ENCODE measurements at places on chromosomes 1 and 21. TPM values are rescaled to one million over a fixed set of nuclear protein-coding genes. Genes with fewer than 3 reads are reported as not detected.
A peak's percentile ranks its signal among the peaks of the same experiment; 100 is the strongest.

- DNase-seq = no peak
Measured at GRCh38 chr1:218664385-218665170, 319.4 kb downstream of the TGFB2 start.

GRCh38 chr1:161791904-161792655 lies 26.0 kb downstream of the ATF6 start:
- DNase-seq = no peak

DNA sequence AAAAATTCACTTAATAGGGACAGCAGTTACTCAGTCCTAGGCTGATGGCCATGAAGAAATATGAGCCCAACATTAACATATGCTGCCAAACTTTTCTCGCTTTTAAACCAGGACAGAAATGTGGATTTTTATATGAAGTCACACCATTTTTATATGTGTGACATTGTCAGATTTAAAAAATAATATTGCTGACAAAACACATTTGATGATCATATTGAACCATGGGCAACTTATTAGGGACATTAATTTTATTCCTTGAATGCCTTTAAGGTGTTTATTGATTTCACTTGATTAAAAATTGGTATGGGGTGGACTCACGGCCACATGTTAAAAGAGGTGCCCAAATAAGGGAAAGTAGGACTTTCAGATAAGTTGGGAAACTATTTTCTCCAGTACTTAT lies 58.6 kb downstream of the RPRD2 start:
- DNase-seq = no peak

DNA sequence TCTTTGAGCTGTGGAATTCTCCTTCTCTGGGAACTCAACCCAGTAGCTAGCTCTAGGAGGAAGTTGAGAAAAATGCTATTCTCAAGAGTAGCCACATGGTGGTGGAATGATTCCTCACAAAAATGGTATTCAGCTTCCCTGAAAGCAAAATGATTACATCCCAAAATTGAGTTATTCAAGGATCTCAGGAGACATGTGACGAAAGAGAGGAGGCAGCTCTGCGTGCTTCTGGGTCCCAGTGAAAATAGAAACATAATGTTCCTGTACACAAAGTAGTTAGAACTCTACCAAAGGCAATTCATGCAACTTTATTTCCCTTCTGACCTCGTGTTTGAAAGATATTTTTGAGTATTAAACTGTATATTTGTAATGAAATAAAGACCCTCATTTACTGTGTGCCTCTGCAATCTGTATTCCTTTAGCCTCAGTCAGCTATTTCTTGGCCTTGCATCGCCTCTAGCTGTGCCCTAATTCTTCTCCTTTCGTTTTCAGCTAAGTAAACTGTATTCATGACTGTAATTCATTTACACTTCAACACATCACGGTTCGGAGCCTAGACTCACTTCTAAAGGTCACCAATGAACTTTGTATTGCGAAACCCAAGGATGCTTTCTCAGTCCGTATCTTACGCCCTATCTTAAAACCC lies 167.3 kb downstream of the FASLG start:
- no peak for DNase-seq

DNA sequence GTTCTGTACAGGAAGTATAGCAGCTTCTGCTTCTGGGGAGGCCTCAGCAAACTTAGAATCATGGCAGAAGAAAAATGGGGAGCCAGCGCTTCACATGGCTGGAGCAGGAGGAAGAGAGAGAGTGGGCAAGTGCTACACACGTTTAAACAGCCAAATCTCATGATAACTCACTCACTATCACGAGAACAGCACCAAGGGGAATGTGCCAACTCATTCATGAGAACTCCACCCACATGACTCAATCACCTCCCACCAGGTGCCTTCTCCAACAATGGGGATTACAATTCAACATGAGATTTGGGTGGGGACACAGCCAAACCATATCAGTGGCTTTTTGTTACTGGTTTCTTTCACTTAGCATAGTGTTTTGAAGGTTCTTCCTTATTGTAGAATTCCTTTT lies 138.6 kb downstream of the SYT14 start:
- DNase-seq = no peak

DNA sequence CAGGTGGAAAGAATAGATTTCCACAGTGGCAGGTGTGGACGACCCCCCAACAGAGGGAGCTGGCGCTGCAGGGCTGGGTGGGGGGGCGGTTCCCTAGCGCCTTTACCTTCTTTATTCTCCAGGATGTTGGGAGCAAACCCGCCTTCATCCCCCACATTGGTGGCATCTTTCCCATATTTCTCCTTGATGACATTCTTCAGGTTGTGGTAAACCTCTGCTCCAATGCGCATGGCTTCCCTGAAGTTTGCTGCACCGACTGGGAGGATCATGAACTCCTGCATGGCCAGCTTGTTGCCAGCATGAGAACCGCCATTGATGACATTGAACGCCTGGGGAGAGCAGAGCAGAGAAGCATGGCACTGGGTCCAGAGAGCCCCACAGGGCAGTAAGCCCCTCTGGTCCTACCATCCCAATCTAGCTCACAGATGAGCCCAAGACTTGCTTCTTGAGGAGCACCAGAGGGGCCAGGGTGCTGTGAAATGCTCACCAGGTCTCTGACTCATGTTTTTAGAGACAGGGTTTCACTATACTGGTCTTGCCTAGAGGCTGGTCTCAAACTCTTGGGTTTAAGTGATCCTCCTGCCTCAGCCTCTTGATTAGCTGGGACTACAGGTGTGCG lies 12.2 kb downstream of the ENO1 start:
- DNase-seq = no peak

GRCh38 chr1:113401067-113401466 lies 10.8 kb downstream of the MAGI3 start:
- no peak for DNase-seq

- DNase-seq = peak; percentile 96
Measured at GRCh38 chr1:37479255-37480124, 5.1 kb downstream of the ZC3H12A start.

DNA sequence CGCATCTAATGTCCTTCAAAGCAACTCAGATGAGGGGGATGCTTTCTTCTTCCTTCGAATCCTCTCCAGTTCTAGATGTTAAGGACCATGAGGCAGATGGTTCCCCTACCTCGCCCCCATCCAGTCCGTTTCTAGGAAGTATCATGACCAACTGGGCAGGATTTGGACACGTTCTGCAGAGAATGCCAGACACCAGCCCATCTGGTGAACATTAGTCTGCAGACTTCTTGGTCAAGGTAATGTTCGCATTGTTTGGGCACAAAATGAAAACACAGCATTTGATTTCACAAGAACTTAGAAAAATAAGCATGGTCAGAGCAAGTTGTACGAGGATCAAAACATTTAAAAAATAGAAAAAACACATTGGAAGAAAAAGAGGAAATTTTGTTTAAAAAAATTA lies 25.4 kb upstream of the ADARB1 start:
- DNase-seq = no peak

The KCNQ4 gene
- total RNA-seq = 3.7 TPM

The MATN1 gene
- not detected for total RNA-seq

DNA sequence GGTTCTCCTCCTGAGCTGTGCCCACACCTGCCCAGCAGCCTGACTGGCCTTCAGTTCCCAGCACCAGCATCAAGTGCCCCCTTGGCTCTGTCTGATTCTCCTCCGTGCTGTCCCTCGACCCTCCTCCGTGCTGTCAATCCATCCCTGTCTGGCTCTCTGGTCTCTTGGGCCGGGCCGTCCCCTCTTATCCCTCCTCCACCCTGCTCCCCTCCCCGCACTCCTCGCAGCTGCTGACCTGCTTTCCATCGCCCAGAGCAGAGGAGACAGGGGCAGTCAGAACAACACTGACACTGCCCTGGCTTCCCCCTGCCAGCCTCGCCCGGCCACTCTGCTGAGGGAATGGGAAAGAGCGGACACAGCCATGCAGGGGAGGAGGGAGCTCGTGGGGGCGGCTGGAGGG lies 267.4 kb downstream of the CAMTA1 start:
- DNase-seq = no peak

The BACH1 gene
- total RNA-seq = 75.7 TPM

The CYYR1 gene
- 27.6 TPM for total RNA-seq

DNA sequence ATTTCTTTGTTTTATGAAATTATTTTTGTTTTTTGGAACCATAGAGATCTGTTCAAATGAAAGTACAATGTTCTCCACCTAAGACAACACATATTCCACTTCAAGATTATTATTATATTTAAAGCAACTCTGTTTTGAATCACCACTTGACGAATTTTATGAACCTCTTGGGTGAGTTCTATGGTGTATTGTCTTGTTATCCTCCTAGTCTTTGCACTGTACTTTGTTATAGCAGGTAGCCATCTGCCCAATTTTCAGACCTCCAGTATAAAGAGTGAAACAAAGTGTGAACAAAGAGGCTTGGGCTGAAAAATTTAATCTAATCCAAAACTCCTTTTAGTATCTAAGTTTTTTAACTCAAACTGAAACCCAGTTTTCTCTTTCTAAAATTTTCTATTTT lies 71.0 kb downstream of the LRRC7 start:
- no peak for DNase-seq

The REG4 gene
- total RNA-seq = not detected

DNA sequence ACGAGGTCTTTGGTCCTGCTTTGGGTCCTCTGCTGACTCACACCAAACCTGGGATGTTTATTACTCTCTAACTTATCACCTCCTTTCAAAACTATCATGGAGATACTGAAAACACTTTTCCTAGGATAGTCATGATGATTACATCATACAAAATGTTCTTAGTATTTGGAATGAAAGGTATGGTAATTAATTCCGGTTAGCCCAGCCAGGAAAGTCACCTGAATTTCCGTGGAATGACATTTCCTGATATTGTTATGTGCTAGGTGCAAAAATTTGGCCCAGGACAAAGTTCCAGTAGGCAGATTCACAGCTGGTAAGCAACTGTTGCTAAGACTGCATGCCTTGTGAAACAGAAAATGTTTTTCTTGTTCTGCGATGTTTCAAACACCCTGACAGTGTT lies 203.4 kb downstream of the ZNF648 start:
- DNase-seq = no peak

The FAM110D gene
- total RNA-seq = 7.9 TPM

The COL11A1 gene
- total RNA-seq = not detected

DNA sequence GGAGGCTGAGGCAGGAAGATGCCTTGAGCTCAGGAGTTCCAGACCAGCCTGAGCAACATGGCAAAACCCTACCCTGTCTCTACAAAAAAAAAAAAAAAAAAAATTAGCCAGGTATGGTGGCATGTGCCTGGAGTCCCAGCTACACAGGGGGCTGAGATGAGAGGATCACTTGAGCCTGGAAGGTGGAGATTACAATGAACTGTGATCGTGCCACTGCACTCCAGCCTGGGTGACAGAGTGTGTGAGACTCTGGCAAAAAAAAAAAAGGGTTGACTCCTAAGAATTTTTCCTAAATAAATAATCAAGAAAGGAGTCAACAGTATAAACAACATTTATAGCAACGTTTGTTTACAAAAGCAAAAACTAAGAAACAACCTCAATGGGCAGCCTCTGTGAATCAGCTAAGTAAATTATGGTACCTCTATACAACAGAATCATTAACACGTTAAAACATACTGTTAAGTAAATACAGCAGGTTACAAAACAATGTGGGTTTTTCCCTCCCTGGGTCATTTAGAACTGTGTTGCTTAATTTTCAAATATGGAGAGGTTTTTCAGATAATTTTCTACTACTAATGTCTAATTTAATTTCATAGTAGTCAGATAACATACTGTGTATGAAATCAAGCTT lies 56.8 kb downstream of the SLC30A10 start:
- DNase-seq = no peak

The KRTAP6-3 gene
- total RNA-seq = not detected

DNA sequence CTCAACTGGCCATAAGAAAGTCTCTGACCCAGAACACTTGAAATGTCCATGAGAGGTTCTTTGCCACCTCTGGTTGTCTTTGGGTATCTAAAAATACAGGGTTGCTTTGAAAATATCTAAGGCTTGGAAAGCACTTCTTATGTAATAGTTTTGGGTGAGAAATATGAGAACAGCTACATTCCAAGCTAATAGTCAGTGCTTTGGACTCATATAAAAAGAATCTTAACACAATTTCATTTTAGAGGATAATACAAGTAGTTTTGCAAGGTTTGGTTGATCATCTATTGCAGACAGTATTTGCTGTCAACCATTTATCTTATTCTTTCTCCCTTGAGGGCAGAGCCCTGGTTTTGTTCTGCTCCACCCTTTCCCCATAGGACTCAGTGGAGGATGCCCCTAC lies 207.5 kb downstream of the KCNK2 start:
- DNase-seq = no peak

The GTF2B gene
- total RNA-seq = 28.6 TPM

GRCh38 chr1:73627723-73628122 lies 570.3 kb downstream of the LRRIQ3 start:
- DNase-seq = no peak

- DNase-seq = no peak
Measured at GRCh38 chr1:56803561-56804156, 15.5 kb downstream of the FYB2 start.

The SEC16B gene
- total RNA-seq = 2.6 TPM

The AMPD1 gene
- 0.86 TPM for total RNA-seq

GRCh38 chr1:6423321-6423999 lies 1.1 kb upstream of the ESPN start:
- no peak for DNase-seq

The FCMR gene
- total RNA-seq = 17.1 TPM

The UQCRHL gene
- 0.96 TPM for total RNA-seq

DNA sequence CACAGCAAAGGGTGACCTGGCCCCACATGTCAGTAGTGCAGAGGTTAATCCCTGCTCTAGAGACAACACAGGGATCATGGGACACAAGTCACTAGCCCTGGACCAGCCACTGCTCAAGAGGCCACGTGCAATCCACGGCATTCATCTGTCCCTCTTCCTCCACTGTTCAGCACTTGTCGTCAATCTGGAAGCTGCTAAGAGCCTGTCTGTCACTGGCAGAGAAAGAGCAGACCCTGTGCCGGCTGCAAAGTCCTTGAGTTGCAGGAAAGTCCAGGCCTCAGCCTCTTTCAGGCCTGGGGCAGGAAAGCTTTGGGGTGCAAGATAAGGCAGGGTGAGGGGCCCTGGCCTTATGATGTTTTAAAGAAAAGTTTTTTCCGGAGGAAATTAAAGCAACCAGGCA lies 16.7 kb downstream of the CELA2B start:
- DNase-seq = no peak

The CRNN gene
- total RNA-seq = not detected

GRCh38 chr21:35996217-35996616 lies 64.1 kb downstream of the SETD4 start:
- DNase-seq = no peak

DNA sequence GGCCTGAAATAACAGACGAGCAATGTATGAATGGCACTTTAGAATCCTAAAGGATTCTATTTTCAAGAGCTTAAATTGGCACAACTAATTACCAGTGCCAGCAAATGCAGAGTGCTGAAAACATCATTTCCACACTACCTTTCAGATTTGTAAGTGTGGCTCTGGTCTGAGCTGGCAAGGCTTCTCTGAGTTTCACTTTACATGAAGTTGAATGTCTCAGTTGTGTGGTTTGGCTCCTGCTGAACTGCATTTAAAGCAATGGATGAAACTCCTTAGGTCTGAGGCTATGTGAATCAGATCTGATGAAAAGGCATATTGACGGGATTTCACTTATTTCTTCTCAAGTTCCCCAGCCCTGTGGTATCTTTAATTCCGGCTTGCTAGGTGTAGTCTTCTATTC lies 114.8 kb upstream of the PTGFR start:
- DNase-seq = no peak

- DNase-seq = no peak
Measured at GRCh38 chr1:155123801-155124200, 3.9 kb upstream of the EFNA1 start.
